ENCODE measurements at places on chromosomes 4 and X.

GRCh38 chrX:48002319-48002718, 1.5 kb downstream of the ZNF182 start:
- DNase-seq = no peak

- DNase-seq = no peak
Measured at GRCh38 chr4:127143460-127144195, 489.1 kb upstream of the INTU start.

DNA sequence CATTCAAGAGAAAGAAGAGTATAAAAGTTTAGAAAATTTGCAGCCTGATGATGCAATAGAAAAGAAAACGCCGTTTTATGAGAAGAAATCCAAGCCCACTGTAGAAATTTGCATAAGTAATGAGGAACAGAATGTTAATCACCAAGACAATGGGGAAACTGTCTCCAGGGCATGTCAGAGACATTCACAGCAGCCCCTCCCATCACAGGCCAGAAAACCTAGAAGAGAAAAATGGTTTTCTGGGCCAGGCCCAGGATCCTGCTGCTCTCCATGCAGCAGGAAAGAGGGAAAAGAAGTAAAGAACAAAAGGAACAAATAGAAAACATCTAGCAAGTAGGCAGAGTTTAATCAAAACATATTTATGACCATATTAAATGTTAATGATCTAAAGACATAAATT, 119.0 kb downstream of the ANKRD50 start:
- DNase-seq = no peak

- DNase-seq = no peak
Measured at GRCh38 chr4:52995360-52996030, 133.4 kb downstream of the RASL11B start.

GRCh38 chr4:98284640-98285046, 23.5 kb downstream of the RAP1GDS1 start:
- no peak for DNase-seq

DNA sequence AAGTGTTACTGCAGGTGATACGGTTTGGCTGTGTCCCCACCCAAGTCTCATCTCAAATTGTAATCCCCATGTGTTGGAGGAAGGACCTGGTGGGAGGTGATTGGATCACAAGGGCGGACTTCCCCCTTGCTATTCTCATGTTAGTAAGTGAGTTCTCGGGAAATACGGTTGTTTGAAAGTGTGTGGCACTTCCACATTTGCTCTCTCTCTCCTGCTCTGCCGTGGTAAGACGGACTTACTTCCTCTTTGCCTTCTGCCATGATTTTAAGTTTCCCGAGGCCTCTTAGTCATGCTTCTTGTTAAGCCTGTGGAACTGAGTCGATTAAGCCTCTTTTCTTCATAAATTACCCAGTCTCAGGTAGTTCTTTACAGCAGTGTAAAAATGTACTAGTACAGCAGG, 65.2 kb upstream of the SLC7A11 start:
- DNase-seq = no peak

GRCh38 chrX:72038016-72038415, 93.7 kb downstream of the RTL5 start:
- no peak for DNase-seq

- no peak for DNase-seq
Measured at GRCh38 chr4:24174602-24175001, 284.8 kb upstream of the PPARGC1A start.

GRCh38 chr4:105556206-105556605, 3.8 kb downstream of the ARHGEF38 start:
- no peak for DNase-seq

DNA sequence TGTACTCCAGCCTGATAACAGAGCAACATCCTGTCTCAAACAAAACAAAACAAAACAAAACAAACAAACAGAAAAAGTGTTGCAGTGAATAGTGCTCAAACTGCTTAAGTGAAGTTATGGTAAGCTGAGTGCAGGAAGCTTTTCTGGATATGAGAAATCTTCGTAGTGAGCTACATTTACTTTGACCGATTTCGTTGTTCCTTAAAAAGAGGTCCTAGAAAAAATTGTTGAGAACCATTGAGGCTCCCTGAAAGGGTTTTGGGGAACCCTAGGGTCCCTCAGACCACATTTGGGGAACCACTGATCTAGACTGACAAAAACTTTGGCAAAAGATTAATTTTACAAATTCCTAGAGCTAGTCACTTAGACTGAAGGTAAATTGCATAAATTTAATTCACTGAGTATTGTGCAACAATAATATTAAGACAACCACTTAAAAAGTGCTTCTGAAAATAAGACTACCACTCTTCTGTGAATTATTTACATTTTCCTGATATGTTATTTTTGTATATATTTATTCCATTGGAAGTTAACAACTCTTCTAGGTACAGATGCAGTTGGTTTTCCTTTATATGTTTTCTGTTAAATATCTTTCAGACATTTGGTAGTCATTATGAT, 149.6 kb downstream of the FHIP1A start:
- no peak for DNase-seq
